ENCODE measurements at places on chromosomes 12 and 14.

DNA sequence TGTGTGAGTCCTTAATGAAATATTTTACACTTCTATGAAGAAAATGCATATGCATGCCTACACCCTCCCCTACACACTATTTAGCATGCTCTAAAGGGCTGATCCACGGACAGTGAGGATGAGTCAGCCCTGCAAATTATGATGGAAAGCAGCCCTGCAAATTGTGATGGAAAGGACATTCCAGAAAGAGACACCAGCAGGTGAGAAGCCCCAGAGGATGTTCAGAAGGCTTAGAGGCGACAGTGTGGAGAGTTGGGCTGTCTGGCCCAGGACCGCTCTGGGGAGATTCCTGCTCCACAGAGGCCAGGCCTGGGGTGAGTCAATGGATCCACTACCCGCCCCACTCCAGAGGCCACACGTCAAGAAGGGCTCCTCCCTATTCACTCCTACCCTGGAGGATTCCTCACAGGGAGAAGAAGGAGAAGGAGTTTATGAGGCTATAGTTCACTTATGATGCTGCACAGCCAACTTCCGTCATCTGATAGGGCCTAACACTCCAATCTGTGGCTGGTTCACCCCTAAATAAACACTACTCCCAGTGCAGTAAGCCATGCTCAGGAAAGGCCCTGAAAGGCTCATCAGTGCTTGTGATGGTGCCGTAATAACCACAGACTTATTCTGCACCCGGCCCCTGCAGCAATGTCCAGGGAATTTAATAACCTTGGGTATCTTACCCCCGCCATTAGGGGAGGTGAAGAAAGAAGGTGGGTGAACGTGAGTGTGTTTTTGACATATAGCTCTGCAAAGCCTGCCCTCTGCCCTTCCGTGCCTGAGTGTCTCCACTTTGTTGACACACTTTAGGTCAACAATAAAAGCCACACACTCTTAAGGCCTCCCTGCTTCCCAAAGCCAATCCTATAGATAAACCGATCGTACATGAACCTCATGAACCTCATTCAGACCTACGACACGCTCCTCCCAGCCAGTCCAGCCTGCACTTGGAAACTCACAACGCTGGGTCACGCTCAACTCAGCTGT lies 46.4 kb downstream of the CLMN start:
- DNase-seq, result no peak

- DNase-seq, result no peak
These were observed 97.9 kb downstream of the KCNMB4 start for GRCh38 chr12:70463997-70464396.

DNA sequence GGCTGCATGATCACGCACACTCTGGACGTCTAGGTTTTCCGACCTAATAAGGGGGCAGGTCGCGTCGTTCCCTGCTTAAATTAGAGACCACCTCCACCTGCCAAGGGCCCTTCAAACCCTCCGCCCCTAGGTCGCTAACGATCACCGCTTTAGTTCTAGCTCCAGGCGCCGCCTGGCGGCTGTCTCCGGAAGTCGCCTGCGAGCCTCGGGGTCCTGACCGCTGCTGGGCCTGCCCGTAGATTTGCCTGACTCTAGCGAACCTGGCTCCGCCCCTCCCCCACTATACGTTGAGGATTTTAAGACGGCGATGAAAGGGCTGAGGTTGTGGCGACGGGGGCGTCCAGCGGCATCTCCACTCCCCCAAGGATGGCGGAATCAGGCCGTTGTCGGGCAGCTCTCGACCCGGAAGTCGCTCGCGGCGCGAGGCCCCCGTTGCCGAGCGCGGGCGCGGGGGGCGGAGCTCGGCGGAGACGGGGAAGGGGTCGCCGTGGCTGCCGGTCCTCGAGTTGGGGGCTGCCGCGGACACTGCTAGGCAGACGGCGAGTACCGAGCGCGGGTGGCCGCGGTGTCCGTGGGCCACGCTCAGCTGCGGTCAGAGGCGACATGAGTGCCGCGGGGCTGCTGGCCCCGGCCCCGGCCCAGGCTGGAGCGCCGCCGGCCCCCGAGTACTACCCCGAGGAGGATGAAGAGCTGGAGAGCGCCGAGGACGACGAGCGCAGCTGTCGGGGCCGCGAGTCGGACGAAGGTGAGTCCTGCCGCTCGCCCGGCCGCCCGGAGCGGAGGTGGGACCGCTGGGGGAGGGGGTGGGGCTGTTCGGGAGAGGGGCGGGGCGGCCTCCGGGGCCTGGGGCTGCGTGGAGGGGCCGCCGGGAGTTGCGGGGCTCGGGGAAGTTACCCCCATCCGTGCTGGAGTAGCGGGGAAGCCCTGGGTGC lies at the start of gene SUDS3:
Gene SUDS3 (plus strand): TSS at position 467 of the 932 bp plus-strand sequence. CDS start 137 bp downstream, at position 604.
- DNase-seq, result no peak

- DNase-seq, result no peak
These were observed 18.0 kb downstream of the BCL2L14 start for GRCh38 chr12:12088761-12089160.
